ENCODE measurements at places on chromosomes 4 and X.

- no peak for DNase-seq
These were observed 49.0 kb downstream of the NIPAL1 start for GRCh38 chr4:48065587-48066052.

- no peak for DNase-seq
These were observed 409.5 kb downstream of the SPRY1 start for GRCh38 chr4:123806056-123806455.

- DNase-seq = no peak
These were observed 86.5 kb downstream of the SH3RF1 start for GRCh38 chr4:169184236-169184635.

DNA sequence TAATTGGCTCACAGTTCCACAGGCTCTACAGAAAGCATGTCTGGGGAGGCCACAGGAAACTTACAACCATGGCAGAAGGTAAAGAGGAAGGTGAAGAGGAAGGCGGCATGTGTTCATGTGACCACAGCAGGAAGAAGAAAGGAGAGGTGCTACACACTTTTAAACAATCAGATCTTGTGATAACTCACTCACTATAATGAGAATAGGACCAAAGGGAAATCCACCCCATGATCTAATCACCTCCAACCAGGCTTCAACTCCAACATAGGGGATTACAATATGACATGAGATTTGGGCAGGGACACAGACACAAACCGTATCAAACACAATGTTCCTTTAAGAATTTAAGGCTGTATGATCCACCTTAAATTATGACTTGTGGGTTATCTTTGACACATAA, 10.5 kb upstream of the PGM2 start:
- no peak for DNase-seq

- no peak for DNase-seq
These were observed 23.6 kb downstream of the CA5B start for GRCh38 chrX:15761564-15762191.

DNA sequence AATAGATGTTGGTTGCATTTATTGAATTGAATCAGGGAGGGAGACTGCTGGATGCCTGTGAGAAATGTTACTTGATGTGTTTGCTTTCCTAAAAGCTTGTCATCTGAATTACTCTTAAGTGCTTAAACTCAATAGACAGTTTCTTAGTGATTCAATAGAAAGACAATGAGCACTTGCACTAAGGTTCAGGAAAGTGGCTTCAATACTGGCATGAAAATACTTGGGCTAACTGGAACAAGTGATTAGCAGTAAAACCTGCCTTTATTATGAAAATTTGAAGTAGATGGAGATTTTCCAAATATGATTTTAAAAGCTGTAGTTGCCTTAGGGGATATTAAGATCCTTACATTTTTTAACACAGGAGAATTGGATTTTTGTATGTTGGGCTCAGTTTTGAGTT, 123.3 kb downstream of the RNF150 start:
- no peak for DNase-seq

DNA sequence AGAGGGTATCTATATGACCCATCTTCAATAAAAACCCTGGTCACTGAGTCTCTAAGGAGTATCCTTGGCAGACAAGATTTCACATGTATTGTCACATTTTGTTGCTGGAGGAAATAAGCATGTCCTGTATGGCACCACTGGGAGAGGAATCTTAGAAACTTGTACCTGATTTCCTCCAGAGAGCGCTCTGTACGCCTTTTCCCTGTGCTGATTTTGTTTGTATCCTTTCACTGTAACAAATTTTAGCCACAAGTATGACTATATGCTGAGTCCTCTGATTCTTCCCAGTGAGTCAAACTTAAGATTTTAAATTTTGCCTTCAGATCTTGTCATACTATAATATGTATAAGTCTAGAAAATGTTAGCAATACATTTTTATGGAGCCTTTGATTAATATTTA, 102.8 kb downstream of the ITIH6 start:
- DNase-seq = no peak

DNA sequence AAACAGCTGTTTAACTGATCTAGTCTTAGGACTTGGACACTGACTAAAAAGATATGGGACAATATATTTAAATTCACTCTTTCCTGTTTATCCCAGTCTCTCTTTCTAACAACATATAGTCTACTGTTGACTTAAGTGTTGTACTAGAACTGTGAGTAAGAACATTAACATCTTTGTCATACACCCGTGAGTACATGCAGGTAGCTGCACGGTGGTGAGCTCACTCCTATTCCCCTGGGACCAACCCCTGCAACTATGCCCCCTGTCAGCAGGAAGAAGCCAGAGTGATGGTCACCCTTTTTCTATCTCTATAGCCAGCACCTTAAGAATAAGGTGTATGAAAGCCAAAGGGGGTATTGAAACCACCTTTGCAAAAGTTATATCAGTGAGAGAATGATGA, 17.6 kb downstream of the TBL1X start:
- DNase-seq = no peak

GRCh38 chrX:53447441-53447840, 13.3 kb upstream of the HSD17B10 start:
- DNase-seq = no peak

DNA sequence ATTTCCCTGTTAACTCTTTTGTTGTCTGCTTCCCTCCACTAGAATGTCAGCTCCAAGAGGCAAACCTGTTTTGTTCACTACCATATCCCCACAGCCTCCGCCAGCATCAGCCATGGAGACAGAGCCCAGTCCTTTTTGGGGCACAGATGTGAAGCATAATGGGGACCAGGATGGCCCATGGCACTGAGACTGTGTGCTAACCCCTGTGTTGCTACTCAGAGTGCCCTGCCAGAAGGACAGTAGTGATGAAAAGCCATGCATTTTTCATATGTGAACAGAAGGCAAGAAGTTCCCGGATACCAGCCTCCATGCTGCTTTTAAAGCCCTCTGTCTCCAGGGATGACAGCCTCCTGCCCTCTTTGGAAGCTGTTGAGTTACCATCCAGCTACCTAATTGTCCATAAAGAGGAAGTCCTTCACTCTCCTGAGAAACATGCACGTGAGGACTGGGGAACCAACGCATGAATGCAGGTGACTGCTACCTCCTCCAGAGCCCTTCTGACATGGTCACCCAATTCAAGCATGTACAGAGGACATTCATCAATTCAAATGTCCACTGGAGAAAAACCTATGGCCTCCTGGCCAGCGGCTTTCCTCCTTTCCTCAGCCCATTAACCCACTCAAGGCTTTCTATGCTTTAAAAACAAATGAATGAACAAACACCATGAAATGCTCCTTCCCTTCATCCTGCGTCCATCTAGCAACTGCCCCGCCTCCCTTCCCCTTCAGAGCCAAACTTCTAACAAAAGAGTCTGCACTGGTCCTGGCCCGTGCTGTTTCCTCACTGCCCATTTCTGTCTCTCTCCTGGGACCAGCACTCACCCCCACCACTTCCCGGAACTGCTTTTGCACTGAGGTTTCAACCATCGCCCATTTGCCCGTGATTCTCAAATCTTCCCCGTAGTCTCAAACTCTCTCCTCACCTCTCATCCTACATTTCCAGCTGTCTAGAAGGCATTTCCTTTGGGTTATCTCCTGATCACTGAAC, 18.0 kb downstream of the PNMA6F start:
- DNase-seq = no peak

GRCh38 chr4:41712425-41712824, 36.1 kb downstream of the PHOX2B start:
- no peak for DNase-seq

DNA sequence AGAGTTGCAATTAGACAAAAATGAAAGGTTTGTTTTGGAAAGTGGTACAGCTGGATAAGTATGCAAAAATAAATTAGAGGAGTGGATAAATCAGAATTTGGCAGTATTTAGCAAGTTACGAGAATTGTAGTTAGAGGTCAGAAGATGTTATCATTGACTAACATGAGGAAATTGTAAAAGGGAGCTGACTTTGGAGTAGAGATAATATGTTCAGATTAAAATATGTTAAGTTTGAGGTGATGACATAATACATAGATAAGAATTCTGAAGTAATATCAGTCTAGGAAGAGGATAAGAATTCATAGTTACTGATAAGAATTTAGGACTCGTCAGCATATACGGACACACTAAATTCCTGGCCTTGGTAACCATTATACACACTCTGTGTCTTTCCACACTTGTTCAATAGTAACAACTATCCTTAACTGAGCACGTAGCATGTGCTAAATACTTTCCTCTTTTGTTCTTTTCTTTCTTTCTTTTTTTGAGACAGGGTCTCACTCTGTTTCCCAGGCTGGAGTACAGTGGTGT, 4.1 kb upstream of the EPGN start:
- no peak for DNase-seq

GRCh38 chr4:139514382-139515059, 41.5 kb downstream of the SETD7 start:
- no peak for DNase-seq

GRCh38 chrX:71616672-71617529, 1.4 kb downstream of the CXCR3 start:
- no peak for DNase-seq

- DNase-seq = no peak
These were observed 16.1 kb downstream of the MSMO1 start for GRCh38 chr4:165343353-165344191.

DNA sequence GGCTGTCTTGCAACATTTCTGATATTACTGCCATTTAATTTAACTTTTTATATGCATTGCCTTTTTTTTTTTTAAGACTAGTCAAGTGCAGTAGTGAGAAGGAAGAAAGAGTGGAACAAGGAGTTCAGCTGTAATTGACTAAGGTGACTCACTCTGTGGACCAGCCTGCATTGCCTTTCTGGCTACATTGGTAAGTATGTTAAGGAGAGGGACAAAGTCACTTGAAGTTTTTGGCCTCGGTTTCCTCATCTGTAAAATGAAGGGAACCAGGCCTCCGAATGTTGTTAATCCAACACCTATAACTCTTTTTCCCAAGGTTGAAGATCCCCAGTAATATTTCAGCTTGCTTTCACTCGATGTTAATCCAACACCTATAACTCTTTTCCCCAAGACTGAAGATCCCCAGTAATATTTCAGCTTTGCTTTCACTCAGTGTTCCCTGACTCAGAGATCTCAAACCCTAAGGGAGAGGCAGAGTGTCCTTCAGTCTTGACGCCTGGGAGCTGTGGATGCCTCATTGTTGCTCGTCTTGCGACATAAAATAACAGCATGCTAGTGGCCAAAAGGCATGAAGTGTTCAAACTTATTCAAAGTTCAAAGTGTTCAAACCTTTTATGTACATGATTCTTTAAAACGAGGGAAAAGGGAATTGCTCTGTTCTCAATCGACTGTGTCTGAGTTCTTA, 102.0 kb downstream of the SORBS2 start:
- DNase-seq = no peak

- no peak for DNase-seq
These were observed 57.6 kb upstream of the PPP2R3B start for GRCh38 chrX:444305-444704.

GRCh38 chr4:124065936-124066335, 646.6 kb downstream of the ANKRD50 start:
- DNase-seq = no peak

- DNase-seq = no peak
These were observed 153.2 kb upstream of the RPL34 start for GRCh38 chr4:108466936-108467902.

DNA sequence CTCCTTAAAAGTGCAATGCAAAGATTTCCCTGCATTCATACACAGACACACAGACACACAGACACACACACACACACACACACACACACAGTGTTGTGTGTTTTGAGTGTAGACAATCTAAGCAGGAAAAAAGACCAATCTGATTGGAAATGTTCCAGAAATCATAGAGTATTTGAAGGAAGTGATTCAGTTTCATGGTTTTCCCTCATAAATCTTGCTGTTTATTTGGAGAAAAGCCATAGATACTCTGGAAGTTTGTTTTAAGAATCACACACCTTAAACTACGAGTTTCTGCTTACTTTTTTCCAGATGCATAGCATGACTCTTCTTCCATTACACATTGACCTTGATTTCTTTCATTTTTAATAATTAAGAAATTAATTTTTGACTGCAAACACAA, 298.5 kb upstream of the BMP3 start:
- DNase-seq = no peak

Data from activated T-helper 1 cell treated with Interleukin-2 at 50 U/mL for 16 hours (primary cell).